ENCODE measurements at places on chromosomes 6 and 20.

DNA sequence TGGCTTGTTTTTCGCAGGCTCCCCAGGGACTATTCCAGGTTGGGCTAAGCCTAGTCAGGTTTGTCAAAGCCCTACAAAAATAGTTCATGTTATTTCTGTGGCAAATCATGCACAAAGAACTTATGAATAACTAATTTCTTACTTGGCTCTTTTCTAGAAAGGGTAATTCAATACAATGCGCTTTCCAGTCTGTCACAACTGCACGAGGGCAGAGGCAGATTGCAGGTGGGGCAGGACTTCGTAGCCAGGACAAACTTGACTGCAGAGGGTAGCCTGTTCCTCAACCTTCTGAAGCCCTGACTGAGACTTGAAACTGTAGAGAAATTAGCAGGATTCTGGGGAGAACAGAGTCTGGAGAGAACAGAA, 253.5 kb downstream of the QKI start:
- H3K27me3 ChIP-seq, result no peaks in the 10 kb centered on the region
- no peaks in the 10 kb centered on the region for H3K36me3 ChIP-seq
- DNase-seq, result no peak
- H3K4me3 ChIP-seq, result no peak overlapping the region

GRCh38 chr20:41411391-41411847, 44.8 kb upstream of the EMILIN3 start:
- H3K27me3 ChIP-seq, result no peaks in the 10 kb centered on the region
- no peak overlapping the region for H3K27ac ChIP-seq
- peaks cover 17% of the 10 kb centered on the region for H3K4me1 ChIP-seq
- H3K4me3 ChIP-seq, result no peak overlapping the region
- H3K36me3 ChIP-seq, result peaks cover 3% of the 10 kb centered on the region

GRCh38 chr6:11876934-11877433, 98.4 kb upstream of the ADTRP start:
- H3K4me3 ChIP-seq, result peak overlapping the region; percentile 22
- DNase-seq, result peak; percentile 91
- H3K4me1 ChIP-seq, result peaks cover 19% of the 10 kb centered on the region
- peak overlapping the region; percentile 82 for H3K27ac ChIP-seq
- H3K27me3 ChIP-seq, result no peaks in the 10 kb centered on the region

DNA sequence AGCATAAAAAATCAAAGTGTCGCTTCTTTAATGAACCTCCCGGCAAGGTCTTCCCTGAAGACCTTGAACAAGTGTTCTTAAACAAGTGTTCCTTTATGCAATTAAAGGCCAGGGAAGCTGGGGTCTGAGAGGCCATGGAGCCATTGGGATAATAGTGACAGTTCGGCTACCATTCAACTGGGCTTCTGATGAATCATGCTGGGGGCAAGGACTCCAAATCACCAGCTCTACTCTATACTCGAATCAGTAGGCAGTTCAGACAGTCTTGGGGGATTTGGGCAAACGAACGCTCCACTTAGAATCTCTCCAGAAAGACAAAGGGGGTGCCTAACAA, 34.7 kb upstream of the EZR start:
- no peak for DNase-seq
- H3K27ac ChIP-seq, result peak overlapping the region; percentile 54
- peak overlapping the region; percentile 1 for H3K4me3 ChIP-seq

DNA sequence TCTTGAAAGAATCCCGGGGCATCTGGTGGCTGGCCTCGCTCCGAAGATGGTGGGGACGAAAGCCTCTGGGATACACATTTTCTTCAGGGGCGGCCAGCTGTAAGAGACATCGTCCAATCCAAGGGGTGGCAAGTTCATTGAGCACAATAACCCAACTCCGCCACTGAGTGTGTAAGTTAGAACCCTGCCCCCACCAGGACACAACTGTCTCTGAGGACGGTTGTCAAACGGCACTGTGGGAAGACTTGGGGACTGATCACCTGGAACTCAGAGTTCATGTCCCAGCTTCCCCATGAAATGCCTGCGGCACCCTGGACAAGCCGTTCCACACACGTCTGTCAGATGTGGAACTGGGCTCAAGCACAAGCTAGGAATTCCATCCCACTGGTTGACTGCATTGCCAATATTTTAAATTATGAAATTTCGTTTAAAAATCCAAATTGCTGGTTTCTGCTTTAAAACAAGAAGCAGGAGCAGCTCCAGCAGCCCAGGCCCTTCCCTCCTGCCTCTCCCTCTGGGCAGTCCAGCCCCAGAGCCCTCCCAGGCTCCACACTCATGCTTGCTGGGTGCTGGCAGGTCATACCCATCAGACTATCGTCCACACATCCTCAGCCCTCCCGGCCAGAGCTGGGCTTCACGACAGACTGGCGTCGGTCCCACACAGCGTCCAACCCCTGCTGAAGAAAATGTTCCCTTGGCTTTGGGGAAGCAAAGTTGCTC, 80.9 kb upstream of the AFDN start:
- DNase-seq, result no peak
- no peaks in the 10 kb centered on the region for H3K4me1 ChIP-seq
- no peak overlapping the region for H3K4me3 ChIP-seq
- no peak overlapping the region for H3K27ac ChIP-seq
- H3K27me3 ChIP-seq, result peaks cover 1% of the 10 kb centered on the region

GRCh38 chr20:47878601-47879027, 93.3 kb upstream of the SULF2 start:
- no peaks in the 10 kb centered on the region for H3K4me1 ChIP-seq
- H3K36me3 ChIP-seq, result no peaks in the 10 kb centered on the region
- no peaks in the 10 kb centered on the region for H3K27me3 ChIP-seq
- no peak overlapping the region for H3K4me3 ChIP-seq

DNA sequence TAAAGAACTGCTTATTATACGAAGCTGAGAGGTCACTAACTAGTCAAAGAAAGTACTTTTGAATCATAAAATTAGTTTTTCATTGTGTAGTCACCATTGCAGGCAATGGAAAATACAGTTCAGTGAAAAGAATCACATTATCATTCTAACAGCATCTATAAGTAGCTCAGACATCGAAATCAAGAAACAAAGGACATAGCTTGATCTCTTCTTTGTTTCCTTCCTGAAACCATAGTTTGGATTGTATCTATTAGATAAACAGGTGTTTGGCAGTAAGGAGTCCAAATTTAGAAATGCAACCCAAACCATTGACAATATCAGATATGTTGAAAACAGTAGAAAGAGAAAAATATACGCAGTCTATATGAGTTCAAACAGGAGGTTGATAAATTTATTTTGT, 697.3 kb downstream of the TFAP2A start:
- no peaks in the 10 kb centered on the region for H3K4me1 ChIP-seq
- no peak for DNase-seq
- no peaks in the 10 kb centered on the region for H3K36me3 ChIP-seq
- H3K4me3 ChIP-seq, result no peak overlapping the region
- H3K27ac ChIP-seq, result no peak overlapping the region

GRCh38 chr6:159844737-159845645, 44.9 kb downstream of the PNLDC1 start:
- no peak overlapping the region for H3K27ac ChIP-seq
- H3K27me3 ChIP-seq, result no peaks in the 10 kb centered on the region
- H3K36me3 ChIP-seq, result no peaks in the 10 kb centered on the region
- H3K4me1 ChIP-seq, result no peaks in the 10 kb centered on the region
- DNase-seq, result no peak

- H3K36me3 ChIP-seq, result no peaks in the 10 kb centered on the region
- H3K4me1 ChIP-seq, result no peaks in the 10 kb centered on the region
- 0 out of 2 replicates have a peak, but pooled peaks cover 4% of the 10 kb centered on the region for H3K27me3 ChIP-seq
- no peak overlapping the region for H3K27ac ChIP-seq
- DNase-seq, result no peak
Observed at GRCh38 chr20:60123096-60123495, 164.9 kb downstream of the CDH26 start.

GRCh38 chr6:118719351-118720124, 68.1 kb upstream of the CEP85L start:
- no peak overlapping the region for H3K4me3 ChIP-seq
- no peaks in the 10 kb centered on the region for H3K36me3 ChIP-seq
- H3K27ac ChIP-seq, result no peak overlapping the region
- H3K27me3 ChIP-seq, result no peaks in the 10 kb centered on the region
- H3K4me1 ChIP-seq, result peaks cover 20% of the 10 kb centered on the region

DNA sequence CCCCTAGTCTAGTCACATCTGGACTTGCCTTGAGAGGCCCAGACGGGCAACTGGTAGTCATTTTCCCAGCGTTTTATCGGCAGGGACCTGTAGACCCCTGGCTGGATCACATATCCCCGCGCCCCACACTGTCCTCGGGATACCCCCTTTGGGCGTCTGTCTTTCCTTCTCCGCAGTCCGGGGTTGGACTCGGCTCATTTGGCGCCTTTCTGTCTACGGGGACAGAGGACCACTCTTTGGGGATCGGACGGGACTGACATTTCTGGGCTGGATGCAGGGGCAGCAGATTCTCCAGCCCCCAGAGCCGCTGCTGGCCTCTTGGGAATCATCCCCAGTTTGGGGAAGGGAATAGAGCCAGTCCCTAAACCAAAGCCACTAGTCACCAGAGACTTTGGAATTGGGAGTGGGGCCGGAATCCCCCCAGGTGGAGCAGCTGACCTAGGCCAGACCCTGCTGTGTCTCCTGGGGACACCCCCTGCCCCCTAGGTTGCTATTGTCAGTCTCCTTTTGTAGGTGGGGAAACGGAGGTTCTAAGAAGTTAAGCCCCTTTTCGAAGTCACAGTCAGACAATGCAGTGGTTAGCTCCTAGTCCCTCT, 734 bp downstream of the FAM110A start:
- H3K27me3 ChIP-seq, result no peaks in the 10 kb centered on the region
- H3K36me3 ChIP-seq, result no peaks in the 10 kb centered on the region
- no peak for DNase-seq
- peak overlapping the region; percentile 93 for H3K27ac ChIP-seq
- H3K4me3 ChIP-seq, result peak overlapping the region; percentile 79

DNA sequence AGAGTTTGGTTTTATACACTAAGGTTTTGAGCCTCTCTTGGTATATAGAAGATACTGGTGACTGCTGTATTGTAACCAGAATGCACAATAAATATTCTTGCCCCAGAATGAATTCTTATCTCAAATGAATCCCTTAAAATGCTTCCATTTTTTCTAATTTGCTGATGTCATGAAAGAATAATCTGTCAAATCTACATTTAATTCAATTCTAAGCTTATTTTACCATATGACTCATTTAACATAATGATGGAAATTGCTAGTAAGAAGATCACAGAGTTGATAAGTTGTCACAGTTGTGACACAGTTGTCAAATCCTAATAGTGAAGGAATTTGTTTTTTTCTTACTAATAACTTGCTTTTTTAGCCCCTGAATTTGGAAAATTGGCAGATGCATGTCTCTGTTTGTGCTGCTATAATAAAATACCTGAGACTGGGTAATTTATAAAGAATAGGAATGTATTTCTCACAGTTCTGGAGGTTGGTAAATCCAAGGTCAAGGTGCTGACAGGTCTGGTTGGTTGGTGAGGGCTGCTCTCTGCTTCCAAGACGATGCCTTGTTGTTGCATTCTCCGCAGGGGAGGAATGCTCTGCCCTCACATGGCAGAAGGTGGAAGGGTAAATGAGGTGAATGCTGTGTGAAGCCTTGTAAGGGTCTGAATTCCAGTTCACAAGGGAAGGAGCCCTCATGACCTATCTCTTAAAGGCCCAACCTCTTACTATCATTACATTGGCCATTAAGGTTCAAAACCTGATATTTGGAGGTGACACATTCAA, 4.7 kb downstream of the ECT2L start:
- DNase-seq, result no peak
- H3K4me1 ChIP-seq, result no peaks in the 10 kb centered on the region
- H3K27ac ChIP-seq, result no peak overlapping the region
- no peaks in the 10 kb centered on the region for H3K36me3 ChIP-seq

DNA sequence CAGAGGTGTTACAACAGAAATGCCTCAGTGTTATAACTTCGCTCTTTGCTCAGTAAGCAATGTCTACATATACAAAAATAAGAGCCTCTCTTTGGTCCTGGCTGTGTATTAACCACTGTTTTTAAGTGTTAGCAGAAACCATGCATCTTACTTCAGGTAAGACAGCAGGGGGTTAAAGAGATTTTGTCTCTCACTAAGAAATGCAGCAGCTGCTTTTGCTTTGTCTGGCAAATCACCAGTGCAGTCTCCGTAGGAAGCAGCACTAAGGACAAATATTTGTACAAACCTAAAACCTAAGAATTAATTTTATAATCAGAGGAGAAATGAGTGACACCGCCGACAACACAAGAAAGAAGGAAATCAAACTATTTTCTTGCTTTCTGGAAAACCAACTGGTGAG, 758 bp downstream of the SMIM28 start:
- H3K4me1 ChIP-seq, result no peaks in the 10 kb centered on the region
- H3K36me3 ChIP-seq, result no peaks in the 10 kb centered on the region
- H3K4me3 ChIP-seq, result no peak overlapping the region
- H3K27me3 ChIP-seq, result no peaks in the 10 kb centered on the region
- H3K27ac ChIP-seq, result no peak overlapping the region
- DNase-seq, result no peak

GRCh38 chr20:31943052-31943471, 8.8 kb downstream of the PDRG1 start:
- H3K27ac ChIP-seq, result no peak overlapping the region
- H3K27me3 ChIP-seq, result no peaks in the 10 kb centered on the region
- peaks cover 26% of the 10 kb centered on the region for H3K36me3 ChIP-seq
- no peak for DNase-seq
- no peak overlapping the region for H3K4me3 ChIP-seq

- peaks cover 21% of the 10 kb centered on the region for H3K4me1 ChIP-seq
- H3K4me3 ChIP-seq, result no peak overlapping the region
- peak; percentile 62 for DNase-seq
Observed at GRCh38 chr6:166206510-166207283, 39.0 kb upstream of the TBXT start.

- DNase-seq, result no peak
- no peaks in the 10 kb centered on the region for H3K36me3 ChIP-seq
- peaks cover 25% of the 10 kb centered on the region for H3K27me3 ChIP-seq
Observed at GRCh38 chr6:170297576-170298330, 6.9 kb upstream of the DLL1 start.

- no peaks in the 10 kb centered on the region for H3K27me3 ChIP-seq
- no peaks in the 10 kb centered on the region for H3K4me1 ChIP-seq
- H3K4me3 ChIP-seq, result no peak overlapping the region
Observed at GRCh38 chr6:7992002-7992815, 72.0 kb downstream of the BLOC1S5 start.

DNA sequence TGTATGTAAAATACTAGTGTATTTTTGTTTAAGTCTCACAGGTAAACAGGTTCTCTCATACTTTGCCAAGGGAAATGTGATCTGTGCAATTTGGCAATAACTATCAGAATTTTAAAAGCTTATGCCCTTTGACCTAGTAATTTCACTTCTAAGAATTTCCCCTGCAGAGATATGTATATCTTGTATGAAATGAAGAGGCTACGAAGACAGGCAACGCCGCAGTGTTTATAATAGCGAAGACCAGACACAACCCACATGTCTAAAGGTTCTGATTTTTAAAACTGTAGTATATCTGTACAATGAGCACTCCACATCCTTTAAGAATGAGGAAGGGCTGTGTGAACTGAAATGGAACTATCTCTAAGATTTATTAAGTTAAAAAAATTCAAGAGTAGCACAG, 7.5 kb downstream of the TRAF3IP2 start:
- H3K4me3 ChIP-seq, result no peak overlapping the region
- no peak overlapping the region for H3K27ac ChIP-seq
- no peaks in the 10 kb centered on the region for H3K36me3 ChIP-seq
- H3K27me3 ChIP-seq, result no peaks in the 10 kb centered on the region

GRCh38 chr6:27541212-27541932, 68.5 kb upstream of the ZNF184 start:
- H3K4me3 ChIP-seq, result no peak overlapping the region
- H3K36me3 ChIP-seq, result no peaks in the 10 kb centered on the region
- DNase-seq, result no peak
- H3K27me3 ChIP-seq, result no peaks in the 10 kb centered on the region

GRCh38 chr20:63942250-63942951, 13.8 kb downstream of the UCKL1 start:
- H3K27ac ChIP-seq, result no peak overlapping the region
- DNase-seq, result no peak
- no peak overlapping the region for H3K4me3 ChIP-seq
- H3K27me3 ChIP-seq, result no peaks in the 10 kb centered on the region

- peak overlapping the region; percentile 75 for H3K27ac ChIP-seq
- no peak overlapping the region for H3K4me3 ChIP-seq
- peaks cover 16% of the 10 kb centered on the region for H3K36me3 ChIP-seq
- peak; percentile 56 for DNase-seq
Observed at GRCh38 chr6:109458774-109459531, 3.4 kb upstream of the MICAL1 start.
